ENCODE measurements at places on chromosomes 6 and 20. TPM values are rescaled to one million over a fixed set of nuclear protein-coding genes. Genes with fewer than 3 reads are reported as not detected.
A peak's percentile ranks its signal among the peaks of the same experiment; 100 is the strongest.

DNA sequence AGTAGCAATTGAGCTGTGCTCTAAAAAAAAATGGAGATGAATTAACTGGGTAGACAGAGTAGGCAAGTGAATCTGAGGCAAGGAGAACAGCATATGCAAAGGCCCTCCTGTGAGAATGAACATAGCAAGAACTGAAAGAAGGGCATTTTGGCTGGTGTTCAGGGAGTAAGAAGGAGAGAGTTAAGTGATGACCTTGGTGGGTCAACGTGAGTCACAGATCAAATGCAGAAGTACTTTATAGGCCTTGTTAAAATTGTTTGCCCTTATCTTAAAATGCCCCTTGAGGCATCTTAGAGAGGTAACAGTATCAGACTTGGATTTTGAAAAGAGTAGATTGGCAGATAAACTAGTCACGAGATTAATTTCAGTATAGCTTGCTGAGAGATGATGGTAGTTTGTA, 24.5 kb downstream of the NDUFAF5 start:
- H3K27ac ChIP-seq: no peak overlapping the region
- no peak for DNase-seq
- no peaks in the 10 kb centered on the region for H3K27me3 ChIP-seq
- H3K36me3 ChIP-seq: peaks cover 5% of the 10 kb centered on the region
- no peaks in the 10 kb centered on the region for H3K4me1 ChIP-seq

DNA sequence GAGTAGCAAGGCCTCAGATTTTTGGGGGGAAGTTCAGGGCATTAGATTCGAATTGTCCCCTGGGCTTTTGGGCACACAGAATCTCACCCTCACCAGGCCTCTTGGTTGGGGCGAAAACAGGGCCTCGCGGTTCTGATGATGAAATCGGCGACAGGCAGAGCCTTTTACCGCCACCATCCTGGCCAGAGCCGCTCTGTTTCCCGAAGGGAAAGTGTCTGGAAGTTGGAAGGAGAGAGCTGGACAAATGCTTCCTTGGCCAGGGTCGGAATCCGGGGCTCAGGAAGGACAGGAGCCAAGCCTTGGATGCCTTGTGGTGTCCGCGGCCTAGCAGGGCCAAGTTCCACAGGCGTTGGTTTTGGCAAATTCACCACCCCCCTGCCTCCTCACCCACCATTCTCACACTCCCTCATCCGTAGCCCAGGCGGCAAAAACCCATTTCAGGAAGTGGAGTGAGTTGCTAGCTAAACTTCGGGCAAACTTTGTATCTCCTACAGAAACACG, 3.5 kb upstream of the TFAP2A start:
- H3K36me3 ChIP-seq: no peaks in the 10 kb centered on the region
- peaks cover 50% of the 10 kb centered on the region for H3K27me3 ChIP-seq
- no peak overlapping the region for H3K27ac ChIP-seq
- DNase-seq: no peak
- H3K4me3 ChIP-seq: no peak overlapping the region
- peaks cover 12% of the 10 kb centered on the region for H3K4me1 ChIP-seq

- H3K4me3 ChIP-seq: no peak overlapping the region
- DNase-seq: no peak
- no peaks in the 10 kb centered on the region for H3K27me3 ChIP-seq
These were observed 37.1 kb upstream of the RPS6KA2 start for GRCh38 chr6:166664135-166664534.

DNA sequence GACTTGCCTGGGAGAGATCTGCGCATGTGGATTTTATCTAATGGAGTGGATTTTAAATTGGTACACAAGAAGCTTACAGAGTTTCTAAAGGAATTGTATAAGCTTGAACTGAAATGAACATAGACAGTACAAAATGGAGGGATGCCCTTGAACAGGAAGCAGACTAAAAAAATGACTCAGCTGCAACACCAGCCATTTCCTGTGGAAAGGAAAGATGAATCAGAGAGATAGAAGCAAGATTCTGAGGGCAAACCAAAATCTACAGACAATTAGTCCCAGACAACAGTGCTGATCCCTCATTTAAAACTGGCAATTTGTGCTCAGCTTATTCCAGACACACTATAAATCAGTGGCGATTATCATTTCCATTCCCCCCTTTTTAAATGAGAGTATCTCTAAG, 114.6 kb upstream of the TCF21 start:
- no peaks in the 10 kb centered on the region for H3K4me1 ChIP-seq
- H3K27ac ChIP-seq: no peak overlapping the region
- H3K4me3 ChIP-seq: no peak overlapping the region
- no peak for DNase-seq
- H3K36me3 ChIP-seq: no peaks in the 10 kb centered on the region

DNA sequence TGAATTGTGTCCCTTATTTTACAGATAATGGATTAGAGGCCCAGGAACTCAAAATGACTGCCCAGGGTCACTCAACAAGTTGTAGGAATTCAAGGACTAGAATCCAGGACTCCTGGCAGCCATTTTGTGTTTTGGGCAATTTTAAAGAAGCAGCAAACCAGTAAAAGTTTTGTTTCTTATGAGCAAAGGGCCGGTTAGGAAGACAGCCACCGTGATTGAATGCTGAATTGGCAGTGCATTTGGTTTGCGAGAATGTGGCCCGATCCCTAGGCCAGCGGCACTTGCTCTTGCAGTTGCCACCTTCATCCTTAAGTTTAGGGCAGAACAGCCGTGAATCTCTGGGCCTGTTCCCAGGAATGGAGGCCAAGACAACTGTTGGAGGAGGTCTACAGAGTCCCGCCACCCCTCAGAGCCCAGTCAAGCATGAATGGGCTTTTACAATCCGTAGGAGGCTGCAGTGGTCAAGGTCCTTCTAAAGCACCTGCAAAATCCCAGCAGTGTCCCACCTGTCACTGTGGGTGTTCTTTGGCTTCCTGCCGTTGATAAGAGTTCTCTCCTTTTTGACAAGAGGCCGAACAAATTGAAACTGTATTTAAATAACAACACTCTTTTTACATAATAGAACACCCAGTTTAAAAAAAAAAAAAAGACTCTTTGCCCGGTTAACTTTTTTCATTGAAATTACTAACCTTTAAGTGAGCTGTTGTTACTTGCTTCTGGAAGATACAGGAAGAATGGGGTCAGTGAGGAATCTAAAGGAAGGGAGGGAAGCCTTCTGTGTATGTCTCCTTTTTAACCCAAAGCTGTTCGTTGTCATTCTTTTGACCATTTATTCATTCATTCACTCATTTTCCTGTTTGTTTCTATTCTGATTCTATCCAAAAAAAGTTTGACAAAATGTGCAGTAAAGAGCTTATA, 68.7 kb downstream of the PHACTR2 start:
- no peak overlapping the region for H3K4me3 ChIP-seq
- no peak for DNase-seq
- no peaks in the 10 kb centered on the region for H3K4me1 ChIP-seq
- no peaks in the 10 kb centered on the region for H3K27me3 ChIP-seq

GRCh38 chr20:57391439-57392301, 474 bp downstream of the RBM38 start:
- H3K4me1 ChIP-seq: peaks cover 42% of the 10 kb centered on the region
- no peaks in the 10 kb centered on the region for H3K27me3 ChIP-seq
- DNase-seq: no peak
- H3K27ac ChIP-seq: peak overlapping the region; percentile 92

DNA sequence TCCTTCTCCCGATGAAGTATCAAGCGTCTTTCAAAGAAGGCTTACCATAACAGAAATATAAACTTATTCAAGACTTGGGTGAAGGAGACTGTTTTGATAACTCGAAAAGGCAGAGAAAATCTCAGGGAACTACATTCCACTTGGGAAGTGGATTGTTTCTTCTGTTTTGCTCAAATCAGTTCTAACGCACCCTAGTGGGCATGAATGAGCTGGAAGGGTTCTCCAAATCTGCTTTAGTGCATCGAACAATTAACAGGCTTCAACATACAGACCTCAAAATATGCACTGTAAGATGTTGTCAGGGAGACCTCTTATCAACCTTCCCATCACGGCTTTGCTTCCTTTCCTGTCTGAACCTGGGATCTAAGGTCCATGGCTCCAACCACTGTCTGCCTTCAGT, 392.5 kb downstream of the CD83 start:
- H3K27me3 ChIP-seq: no peaks in the 10 kb centered on the region
- H3K36me3 ChIP-seq: no peaks in the 10 kb centered on the region
- no peak for DNase-seq
- no peak overlapping the region for H3K4me3 ChIP-seq

- H3K27ac ChIP-seq: no peak overlapping the region
- no peaks in the 10 kb centered on the region for H3K36me3 ChIP-seq
- no peaks in the 10 kb centered on the region for H3K27me3 ChIP-seq
- no peaks in the 10 kb centered on the region for H3K4me1 ChIP-seq
These were observed 26.5 kb downstream of the NKAIN2 start for GRCh38 chr6:123830120-123830519.

DNA sequence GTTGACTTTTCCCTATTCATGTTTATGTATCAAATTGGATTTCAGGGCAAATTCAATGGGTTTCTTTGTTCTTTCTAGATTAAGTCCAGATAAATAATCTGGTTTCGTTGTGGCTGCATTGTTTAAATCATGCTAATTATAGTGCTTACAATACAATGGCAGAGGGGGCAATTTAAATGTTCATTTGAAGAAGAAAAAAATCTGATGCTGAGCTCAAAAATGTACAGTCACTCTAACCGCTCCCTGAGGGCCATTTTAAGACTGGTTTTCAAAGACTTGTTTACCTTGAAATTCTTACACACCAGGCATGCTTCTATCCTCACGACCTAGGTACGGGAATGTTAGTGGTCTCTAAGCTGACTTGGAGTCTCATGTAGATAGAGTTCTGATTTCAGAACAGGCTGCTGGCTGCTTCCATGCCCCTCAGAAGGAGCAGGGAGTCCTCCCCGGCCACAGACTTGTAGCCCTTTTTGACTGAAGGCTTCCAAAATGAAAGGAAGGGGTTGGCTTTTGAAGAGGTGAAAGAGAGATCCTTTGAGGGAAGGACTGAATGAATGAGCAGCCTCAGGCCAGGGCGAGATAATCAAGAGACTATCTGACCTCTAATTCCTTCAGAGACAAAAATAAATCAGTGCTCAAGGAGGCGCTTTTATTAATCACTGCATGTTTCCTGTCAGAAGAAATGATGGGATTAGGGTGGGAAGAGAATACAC, 86.1 kb upstream of the ZNF217 start:
- H3K27me3 ChIP-seq: no peaks in the 10 kb centered on the region
- no peaks in the 10 kb centered on the region for H3K36me3 ChIP-seq
- H3K4me3 ChIP-seq: no peak overlapping the region
- no peak overlapping the region for H3K27ac ChIP-seq
- peaks cover 8% of the 10 kb centered on the region for H3K4me1 ChIP-seq
- DNase-seq: no peak

DNA sequence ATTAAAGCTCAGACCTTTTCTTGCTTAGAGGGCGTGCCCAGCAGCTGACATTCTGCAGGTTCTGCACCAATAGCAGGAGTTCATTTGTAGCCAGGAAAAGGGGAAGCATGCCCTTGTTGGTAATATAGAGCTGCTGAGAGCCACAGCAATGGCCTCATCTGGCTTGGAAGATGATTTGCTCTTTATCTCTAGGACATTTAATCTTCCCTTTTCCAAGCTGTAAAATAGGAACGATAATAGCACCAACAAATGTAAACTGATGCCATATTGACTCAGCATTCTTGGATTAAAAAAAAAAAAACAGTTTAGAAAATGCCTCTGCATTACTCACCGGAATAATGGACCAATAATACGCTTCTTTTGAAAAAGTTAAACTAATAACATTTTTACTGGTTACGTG, 93.4 kb upstream of the SLC2A12 start:
- no peak overlapping the region for H3K4me3 ChIP-seq
- no peak overlapping the region for H3K27ac ChIP-seq
- DNase-seq: no peak
- no peaks in the 10 kb centered on the region for H3K27me3 ChIP-seq

GRCh38 chr6:34425132-34425497, 754 bp downstream of the RPS10 start:
- peak overlapping the region; percentile 96 for H3K4me3 ChIP-seq
- no peaks in the 10 kb centered on the region for H3K27me3 ChIP-seq
- DNase-seq: no peak
- H3K4me1 ChIP-seq: peaks cover 6% of the 10 kb centered on the region

DNA sequence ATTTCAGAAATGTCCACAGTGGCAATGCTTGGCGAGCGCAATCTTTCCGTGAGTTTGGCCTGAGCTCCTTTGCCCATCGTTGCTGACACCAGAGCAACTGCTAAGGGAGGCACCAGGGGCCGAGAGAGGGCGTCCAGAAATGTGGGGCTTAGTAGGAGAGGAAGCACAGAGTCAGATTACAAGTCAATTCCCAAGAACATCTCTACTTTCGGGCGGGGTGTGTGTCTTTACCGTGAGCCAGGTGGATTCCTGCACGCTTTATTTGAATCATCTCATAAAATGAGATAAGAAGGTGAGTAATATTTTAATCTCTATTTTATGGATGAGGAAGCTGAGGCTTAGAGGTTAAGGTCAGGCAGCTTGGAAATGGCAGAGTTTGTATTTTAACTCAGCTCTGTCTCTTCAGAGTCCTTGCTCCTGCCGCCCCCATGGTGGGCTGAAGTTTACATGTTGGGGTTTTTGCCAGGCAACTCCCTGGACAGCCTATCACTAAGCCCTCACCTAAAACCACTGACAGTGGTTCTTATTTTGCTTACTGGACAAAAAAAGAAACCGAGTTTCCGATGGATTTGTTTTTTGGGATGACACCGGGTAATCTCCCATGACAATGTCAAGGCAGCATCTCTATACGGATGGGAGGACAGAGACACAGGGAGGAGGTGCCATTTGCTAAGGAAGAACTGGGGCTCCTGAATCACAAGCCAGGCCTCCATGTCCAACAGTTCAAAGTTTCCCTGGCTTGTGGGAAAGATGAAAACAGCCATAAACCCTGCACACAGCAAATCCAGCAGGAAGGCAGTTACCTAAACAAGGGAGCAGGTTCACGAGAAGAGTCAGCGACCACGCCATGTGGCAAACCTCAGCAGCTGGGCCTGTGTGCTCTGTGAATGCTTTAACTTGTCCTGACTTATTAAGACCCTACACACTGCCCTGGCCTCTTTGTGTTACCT, 112.6 kb upstream of the SLC24A3 start:
- no peaks in the 10 kb centered on the region for H3K27me3 ChIP-seq
- no peak for DNase-seq
- no peaks in the 10 kb centered on the region for H3K36me3 ChIP-seq
- H3K4me1 ChIP-seq: no peaks in the 10 kb centered on the region
- no peak overlapping the region for H3K4me3 ChIP-seq

GRCh38 chr20:49446808-49447207, 35.7 kb downstream of the KCNB1 start:
- no peak for DNase-seq
- no peak overlapping the region for H3K4me3 ChIP-seq
- H3K27me3 ChIP-seq: peaks cover 3% of the 10 kb centered on the region
- no peaks in the 10 kb centered on the region for H3K36me3 ChIP-seq
- H3K4me1 ChIP-seq: no peaks in the 10 kb centered on the region
- no peak overlapping the region for H3K27ac ChIP-seq

GRCh38 chr6:14559746-14560536, 442.4 kb downstream of the CD83 start:
- H3K36me3 ChIP-seq: no peaks in the 10 kb centered on the region
- H3K27me3 ChIP-seq: no peaks in the 10 kb centered on the region
- H3K27ac ChIP-seq: no peak overlapping the region

- no peaks in the 10 kb centered on the region for H3K36me3 ChIP-seq
- H3K4me1 ChIP-seq: no peaks in the 10 kb centered on the region
- H3K27ac ChIP-seq: no peak overlapping the region
- H3K4me3 ChIP-seq: no peak overlapping the region
- no peak for DNase-seq
These were observed 324.9 kb downstream of the LAMA2 start for GRCh38 chr6:129207832-129208231.

C6orf163 gene
- 1.1 TPM for polyA plus RNA-seq

OR12D3 gene
- not detected for polyA plus RNA-seq

CLPSL1 gene
- not detected for polyA plus RNA-seq

TSHZ2 gene
- polyA plus RNA-seq: 0.11 TPM

TMC2 gene
- polyA plus RNA-seq: not detected

NRSN1 gene
- polyA plus RNA-seq: not detected

All from GM12878 (cell line).